Stimulated activated CD8-positive, alpha-beta memory T cell treated with anti-CD3 and anti-CD28 coated beads, Interleukin-4, amount 100 ng/mL, for 1 hour (primary cell): ENCODE measurements at places on chromosomes 7 and 10.

DNA sequence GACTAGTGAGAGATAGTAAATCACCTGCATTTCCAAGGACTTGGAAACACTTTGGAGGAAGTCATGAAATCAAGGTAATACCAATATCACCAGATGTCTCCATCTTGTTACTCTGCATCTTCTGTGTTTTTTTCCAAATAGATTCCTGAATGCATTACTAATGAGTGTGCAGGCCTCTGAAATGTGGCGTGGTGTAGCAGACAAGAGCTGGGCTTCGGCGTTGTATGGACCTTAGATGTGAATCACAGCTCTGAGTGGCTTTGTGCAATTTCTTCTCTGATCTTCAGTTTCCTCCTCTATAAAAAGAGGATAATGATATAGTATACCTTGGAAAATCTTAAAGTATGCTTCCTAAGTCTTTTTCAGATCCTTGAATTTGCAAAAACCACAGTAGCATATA lies 9.6 kb upstream of the MYPN start:
- DNase-seq = no peak

GRCh38 chr7:19248115-19248514 lies 102.9 kb upstream of the FERD3L start:
- DNase-seq = no peak

DNA sequence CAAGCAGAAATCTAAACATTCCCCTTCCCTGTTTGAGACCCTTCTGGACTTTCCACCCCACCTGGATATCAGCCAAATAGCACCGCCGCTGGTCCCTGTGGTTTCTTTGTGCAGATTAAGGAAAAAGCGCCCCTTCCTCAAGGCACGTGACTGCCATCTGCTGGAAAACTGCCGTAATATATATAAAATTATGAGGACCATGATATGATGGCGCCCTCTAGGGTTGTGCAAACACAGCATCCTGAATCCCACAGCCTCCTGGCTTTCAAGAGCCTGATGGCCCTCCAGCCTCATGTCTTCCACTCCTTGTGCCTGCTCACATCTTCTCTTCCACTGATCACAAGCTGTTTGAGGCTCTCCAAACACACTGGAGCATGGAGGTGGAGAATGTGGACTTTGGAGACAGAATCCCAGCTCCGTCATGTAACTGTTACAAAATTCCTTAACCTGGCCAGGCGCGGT lies 121.3 kb downstream of the MYL10 start:
- DNase-seq = no peak

DNA sequence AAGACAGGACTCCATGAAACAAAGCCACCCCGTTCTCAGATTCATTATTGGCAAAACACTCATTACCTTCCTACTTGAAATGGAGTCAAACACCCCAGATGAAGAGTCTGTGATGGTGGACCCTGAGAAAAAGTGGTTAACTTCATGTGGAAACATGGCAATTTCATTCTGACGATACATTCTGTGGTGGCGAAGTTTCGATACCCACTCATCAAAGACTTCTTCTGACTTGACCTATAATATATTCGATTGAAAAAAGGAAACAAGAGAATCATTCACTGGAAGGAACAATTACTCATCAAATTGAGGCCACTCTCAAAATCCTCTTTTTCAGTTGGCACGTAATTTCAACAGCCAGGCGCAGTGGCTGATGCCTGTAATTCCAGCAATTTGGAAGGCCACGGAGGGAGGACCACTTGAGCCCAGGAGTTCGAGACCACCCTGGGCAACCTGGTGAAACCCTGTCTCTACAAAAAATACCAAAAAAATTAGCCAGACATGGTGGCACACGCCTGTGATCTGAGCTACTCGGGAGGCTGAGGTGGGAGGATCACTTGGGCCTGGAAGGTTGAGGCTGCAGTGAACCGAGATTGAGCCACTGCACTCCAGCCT lies 108.8 kb upstream of the GSDME start:
- DNase-seq = no peak

DNA sequence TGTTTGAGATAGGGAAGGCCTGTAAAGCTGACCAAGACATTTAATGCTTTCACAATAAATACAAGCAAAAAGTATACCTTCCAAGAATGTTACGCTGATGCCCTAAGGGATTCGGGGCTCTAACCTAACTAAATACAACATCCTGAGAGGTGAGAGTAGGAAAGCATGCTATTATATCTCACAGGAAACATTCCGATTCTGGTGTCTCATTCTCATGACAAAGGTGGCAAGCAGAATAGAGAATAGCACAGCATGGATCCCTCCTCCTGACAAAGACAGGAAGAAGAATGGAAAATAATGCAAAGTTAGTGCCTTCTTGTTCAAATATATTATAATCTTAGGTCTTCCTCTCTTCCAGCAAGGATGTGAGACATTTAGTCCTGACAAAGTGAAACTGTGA lies 504.3 kb downstream of the TFEC start:
- DNase-seq = no peak
